ENCODE measurements at places on chromosomes 5 and 9.

DNA sequence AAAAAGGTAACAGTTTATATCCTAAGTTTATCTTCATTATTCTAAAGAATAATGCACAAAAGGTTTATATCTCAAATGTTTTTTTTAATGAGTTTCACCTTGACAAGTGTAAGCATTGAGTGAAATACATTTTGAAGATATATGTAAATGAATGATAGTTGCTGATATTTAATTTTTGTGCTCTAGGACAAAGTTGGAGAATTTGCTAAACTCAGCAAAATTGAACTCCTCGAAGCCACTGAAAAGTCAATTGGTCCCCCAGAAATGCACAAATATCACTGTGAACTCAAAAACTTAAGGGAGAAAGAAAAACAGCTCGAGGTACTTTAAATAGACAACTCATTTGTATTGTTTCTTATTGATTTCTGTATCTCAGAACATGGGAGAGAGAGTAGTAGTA lies 19.5 kb downstream of the SMC5 start:
- no peaks in the 10 kb centered on the region for H3K27me3 ChIP-seq
- H3K27ac ChIP-seq, result no peak overlapping the region
- DNase-seq, result no peak
- peaks cover 14% of the 10 kb centered on the region for H3K4me1 ChIP-seq

DNA sequence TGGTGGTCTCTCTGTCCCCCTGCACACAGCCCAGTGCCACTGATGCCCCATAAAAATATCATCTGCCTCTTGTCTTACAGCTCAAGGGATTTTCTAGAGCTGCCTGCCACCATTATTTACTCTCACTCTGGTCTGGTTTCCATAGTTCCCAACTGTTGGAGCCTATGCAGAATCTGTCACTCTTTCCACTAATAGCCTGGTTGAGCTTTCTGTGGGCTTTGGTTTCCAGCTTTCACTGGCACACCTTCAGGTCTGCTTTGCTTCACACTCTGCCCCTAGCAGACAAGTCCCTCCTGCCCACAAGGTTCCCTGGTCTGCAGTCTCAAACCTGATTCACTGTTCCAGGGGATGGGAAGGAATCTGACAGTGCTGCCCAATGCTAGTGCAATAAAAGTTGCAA lies 103.0 kb upstream of the FTMT start:
- H3K4me1 ChIP-seq, result no peaks in the 10 kb centered on the region
- no peak overlapping the region for H3K4me3 ChIP-seq
- H3K36me3 ChIP-seq, result no peaks in the 10 kb centered on the region
- H3K27me3 ChIP-seq, result no peaks in the 10 kb centered on the region

DNA sequence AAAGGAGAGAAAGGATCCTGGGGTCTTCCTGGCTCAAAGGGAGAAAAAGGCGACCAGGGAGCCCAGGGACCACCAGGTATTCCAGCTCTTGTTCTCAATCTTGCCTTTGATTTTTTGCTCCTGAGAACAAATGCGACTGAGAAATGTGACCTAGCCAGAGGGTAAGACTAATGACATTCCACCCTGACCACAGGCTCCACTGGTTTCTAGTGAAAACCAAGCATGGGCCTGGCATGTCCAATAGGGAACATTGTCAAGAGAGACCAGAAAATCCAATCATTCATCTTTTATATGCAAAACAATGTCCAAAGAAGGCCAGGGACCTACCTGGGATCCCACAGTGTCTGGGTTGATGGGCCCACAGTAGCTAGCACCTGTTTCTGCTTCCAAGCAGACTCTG lies 50.3 kb upstream of the TGFBR1 start:
- no peak for DNase-seq
- peaks cover 17% of the 10 kb centered on the region for H3K36me3 ChIP-seq
- H3K27ac ChIP-seq, result no peak overlapping the region

- no peaks in the 10 kb centered on the region for H3K4me1 ChIP-seq
- H3K27me3 ChIP-seq, result peaks cover 6% of the 10 kb centered on the region
- H3K4me3 ChIP-seq, result no peak within 1 kb of the TSS
- peaks cover 5% of the 10 kb centered on the region for H3K36me3 ChIP-seq
These were observed at the start of gene PCDHB16 for GRCh38 chr5:141182248-141182647. Gene PCDHB16, plus strand, starts transcription at chr5:141182387. Its CDS starts 173 bp downstream, at chr5:141182560.

- no peaks in the 10 kb centered on the region for H3K27me3 ChIP-seq
- H3K4me1 ChIP-seq, result no peaks in the 10 kb centered on the region
- no peaks in the 10 kb centered on the region for H3K36me3 ChIP-seq
- H3K27ac ChIP-seq, result no peak overlapping the region
- H3K4me3 ChIP-seq, result no peak overlapping the region
These were observed 248.2 kb downstream of the ACTL7B start for GRCh38 chr9:108607607-108608006.

- no peaks in the 10 kb centered on the region for H3K4me1 ChIP-seq
- no peaks in the 10 kb centered on the region for H3K36me3 ChIP-seq
- no peak overlapping the region for H3K27ac ChIP-seq
- no peak for DNase-seq
These were observed 432.6 kb downstream of the CDH18 start for GRCh38 chr5:19555436-19555835.

- H3K27ac ChIP-seq, result peak overlapping the region; percentile 61
- no peak for DNase-seq
- H3K36me3 ChIP-seq, result peaks cover 66% of the 10 kb centered on the region
- no peak overlapping the region for H3K4me3 ChIP-seq
- H3K4me1 ChIP-seq, result peaks cover 2% of the 10 kb centered on the region
These were observed 18.3 kb downstream of the PSAT1 start for GRCh38 chr9:78314953-78315870.

DNA sequence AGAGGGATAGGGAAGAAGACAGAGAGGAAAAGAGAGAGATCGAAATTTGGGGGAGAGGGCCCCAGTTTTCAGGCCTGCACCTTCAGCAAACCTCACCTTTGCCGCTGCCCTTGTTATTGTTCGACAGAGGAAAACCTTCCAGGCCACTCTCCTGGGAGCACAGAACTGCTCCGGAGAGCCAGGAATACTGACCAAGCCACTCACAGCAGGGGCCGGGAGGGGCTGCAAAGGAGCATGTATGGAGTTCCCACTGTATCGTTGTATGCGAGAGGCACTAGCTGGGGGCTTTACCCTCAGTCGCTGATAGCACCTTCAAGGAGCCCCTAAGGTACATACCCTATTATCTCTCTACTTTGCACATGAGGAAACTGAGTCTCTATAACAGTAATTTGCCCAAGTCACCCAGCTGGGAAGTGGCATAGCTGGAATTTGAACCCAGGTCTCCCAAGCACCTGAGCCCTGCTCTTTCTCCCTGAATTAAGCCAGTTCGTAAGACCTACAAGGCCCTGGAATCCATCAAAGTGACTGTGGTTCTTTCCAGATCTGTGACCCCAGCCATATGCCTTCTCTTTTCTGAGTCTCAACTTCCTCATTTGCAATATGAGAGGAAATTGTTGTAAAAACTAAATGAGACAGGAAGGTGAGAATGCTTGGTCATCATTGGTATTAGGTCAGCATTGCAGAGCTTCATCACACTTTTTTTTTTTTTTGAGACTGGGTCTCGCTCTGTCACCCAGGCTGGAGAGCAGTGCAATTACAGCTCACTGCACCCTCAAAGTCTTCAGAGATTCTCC lies 21.0 kb upstream of the FOXE1 start:
- no peak for DNase-seq
- no peaks in the 10 kb centered on the region for H3K36me3 ChIP-seq
- no peaks in the 10 kb centered on the region for H3K4me1 ChIP-seq
- no peak overlapping the region for H3K4me3 ChIP-seq
- H3K27me3 ChIP-seq, result peaks cover 39% of the 10 kb centered on the region
- H3K27ac ChIP-seq, result no peak overlapping the region

DNA sequence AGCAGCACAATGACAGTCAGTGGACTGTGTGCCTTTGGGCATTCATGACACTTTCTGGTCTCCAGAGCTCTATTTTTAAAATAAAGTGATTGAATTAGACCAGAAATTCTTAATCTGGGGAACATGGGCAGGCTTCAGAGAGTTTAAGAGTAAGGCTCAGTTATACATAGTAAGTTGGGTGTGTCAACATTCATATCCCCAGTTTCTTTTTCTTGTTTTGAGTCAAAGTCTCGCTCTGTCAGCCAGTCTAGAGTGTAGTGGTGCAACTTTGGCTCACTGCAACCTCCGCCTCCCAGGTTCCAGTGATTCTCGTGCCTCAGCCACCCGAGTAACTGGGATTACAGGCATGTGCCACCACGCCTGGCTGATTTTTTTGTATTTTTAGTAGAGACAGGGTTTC lies 13.7 kb upstream of the KIF4B start:
- no peak for DNase-seq
- no peaks in the 10 kb centered on the region for H3K36me3 ChIP-seq
- no peak overlapping the region for H3K4me3 ChIP-seq
- H3K27ac ChIP-seq, result no peak overlapping the region

DNA sequence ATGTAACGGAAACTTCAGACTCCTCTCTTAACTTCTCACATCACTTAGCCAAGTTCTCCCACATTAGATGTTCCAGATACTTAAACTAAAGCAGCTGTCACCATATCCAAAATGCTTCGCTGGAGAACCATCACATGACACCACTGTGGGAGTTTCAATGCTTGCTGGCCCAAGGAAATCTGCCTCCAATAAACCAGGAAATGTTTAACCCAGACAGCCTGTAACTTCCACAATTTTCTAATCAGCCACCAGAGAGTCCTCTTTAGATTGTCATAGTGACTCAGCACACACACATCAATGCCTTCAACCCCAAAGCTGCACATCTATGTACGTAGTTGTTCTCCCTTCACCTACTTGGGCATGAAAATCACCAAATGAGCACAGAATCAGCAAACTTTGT lies 118.7 kb downstream of the LPAR1 start:
- no peaks in the 10 kb centered on the region for H3K27me3 ChIP-seq
- H3K4me1 ChIP-seq, result no peaks in the 10 kb centered on the region
- no peak overlapping the region for H3K4me3 ChIP-seq
- no peak for DNase-seq

GRCh38 chr9:75369989-75370388 lies 281.7 kb downstream of the OSTF1 start:
- H3K36me3 ChIP-seq, result no peaks in the 10 kb centered on the region
- H3K4me1 ChIP-seq, result no peaks in the 10 kb centered on the region
- no peak for DNase-seq
- H3K27ac ChIP-seq, result no peak overlapping the region

DNA sequence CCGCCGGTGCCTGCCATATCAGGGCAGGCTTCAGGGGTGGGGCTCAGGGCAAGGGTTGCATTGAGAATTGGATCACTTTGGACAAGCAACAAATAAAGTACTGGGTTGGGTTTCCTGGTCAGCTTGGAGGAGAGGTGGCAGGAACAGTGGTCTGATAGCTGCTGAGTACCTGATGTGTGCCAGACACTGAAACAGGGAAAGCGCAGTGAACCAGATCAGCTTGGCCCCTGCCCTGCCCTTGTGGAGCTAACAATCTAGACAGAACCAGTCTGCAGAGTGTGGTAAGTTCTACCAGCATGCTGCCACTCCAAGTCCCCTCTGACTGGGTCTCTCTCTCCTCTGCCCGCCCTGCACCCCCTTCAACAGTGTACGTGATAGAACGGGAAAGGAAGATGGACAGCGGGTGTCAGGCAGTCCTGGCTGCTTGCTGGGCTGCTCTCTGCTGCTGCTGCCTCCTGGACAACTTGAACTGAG lies 53.4 kb downstream of the CYSTM1 start:
- H3K4me3 ChIP-seq, result no peak overlapping the region
- no peak for DNase-seq
- H3K4me1 ChIP-seq, result no peaks in the 10 kb centered on the region
- no peaks in the 10 kb centered on the region for H3K27me3 ChIP-seq
- H3K36me3 ChIP-seq, result no peaks in the 10 kb centered on the region

GRCh38 chr9:118575341-118576070 lies 793.7 kb downstream of the BRINP1 start:
- H3K4me1 ChIP-seq, result no peaks in the 10 kb centered on the region
- no peak for DNase-seq
- H3K36me3 ChIP-seq, result no peaks in the 10 kb centered on the region
- H3K4me3 ChIP-seq, result no peak overlapping the region

DNA sequence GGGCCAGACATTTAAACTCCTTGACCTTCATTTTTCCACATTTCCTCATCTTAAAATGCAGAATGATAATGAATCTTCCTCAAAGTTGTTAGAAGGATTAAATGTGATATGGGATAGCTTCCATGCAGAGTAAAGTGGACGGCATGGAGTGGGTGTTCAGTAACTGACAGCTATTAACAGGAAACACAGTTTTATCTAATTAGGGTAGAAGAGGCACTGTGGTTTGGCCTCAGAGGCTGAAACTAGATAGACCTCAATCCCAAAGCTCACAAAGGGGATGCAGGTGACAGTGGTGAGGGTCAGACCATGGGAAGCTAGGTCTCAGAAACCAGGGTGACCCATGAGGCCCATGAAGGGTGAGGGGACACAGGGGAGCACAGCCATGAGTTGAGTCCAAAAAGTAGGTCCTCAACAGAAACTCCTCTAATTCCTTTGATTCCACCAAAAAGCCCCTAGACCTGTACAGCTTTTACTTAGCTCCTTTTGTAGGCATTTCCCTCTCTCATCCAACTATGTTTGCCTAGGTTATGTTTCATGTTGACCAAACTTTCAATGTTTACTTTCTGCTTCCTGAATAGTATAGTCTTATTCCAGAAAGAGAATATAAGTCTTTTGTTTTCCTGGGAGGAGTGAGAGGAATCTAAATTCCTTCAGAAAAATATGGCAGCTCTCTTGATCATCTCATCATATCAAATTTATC lies 27.9 kb upstream of the GLDC start:
- no peak overlapping the region for H3K27ac ChIP-seq
- no peak overlapping the region for H3K4me3 ChIP-seq
- H3K36me3 ChIP-seq, result no peaks in the 10 kb centered on the region
- H3K27me3 ChIP-seq, result no peaks in the 10 kb centered on the region

GRCh38 chr9:115098226-115098965 lies 19.6 kb downstream of the TNC start:
- no peak for DNase-seq
- H3K4me3 ChIP-seq, result no peak overlapping the region
- peaks cover 14% of the 10 kb centered on the region for H3K27me3 ChIP-seq
- no peak overlapping the region for H3K27ac ChIP-seq
- no peaks in the 10 kb centered on the region for H3K36me3 ChIP-seq
- H3K4me1 ChIP-seq, result no peaks in the 10 kb centered on the region

DNA sequence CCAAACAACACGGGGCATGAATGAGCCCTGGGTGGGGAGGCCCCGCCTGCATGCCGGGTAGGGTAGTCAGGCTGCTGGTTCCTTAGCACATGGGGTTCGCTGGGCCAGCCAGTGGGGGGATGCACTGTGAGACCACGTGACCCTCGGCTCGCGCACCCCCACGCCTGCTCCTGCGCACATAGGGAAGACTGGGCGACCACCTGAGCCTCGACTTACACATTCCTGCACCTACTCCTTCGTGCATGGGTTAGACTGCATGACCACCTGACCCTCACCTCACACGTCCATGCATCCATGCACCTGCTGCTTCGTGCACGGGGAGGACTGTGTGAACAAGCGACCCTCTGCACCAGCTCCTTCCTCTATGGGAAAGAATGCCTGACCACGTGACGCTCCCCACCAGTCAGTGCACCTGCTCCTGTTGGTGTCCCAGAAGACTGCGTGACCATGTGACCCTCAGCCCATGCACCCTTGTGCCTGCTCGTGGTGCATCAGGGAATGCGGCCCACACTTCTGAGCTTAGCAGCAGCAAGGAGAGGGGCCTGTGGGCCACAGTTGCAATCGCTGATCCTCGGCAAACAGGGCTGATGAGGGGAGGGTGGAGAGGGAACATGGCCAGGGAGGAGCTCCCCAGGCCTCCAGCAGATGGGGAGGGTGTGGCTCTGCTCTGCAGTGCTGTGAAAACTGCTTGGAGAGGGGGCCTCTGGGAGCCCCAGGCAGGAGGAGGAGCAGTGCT lies 18.1 kb downstream of the LPCAT1 start:
- no peak overlapping the region for H3K4me3 ChIP-seq
- H3K4me1 ChIP-seq, result peaks cover 18% of the 10 kb centered on the region
- DNase-seq, result no peak
- H3K27ac ChIP-seq, result no peak overlapping the region

- H3K27ac ChIP-seq, result no peak overlapping the region
- no peaks in the 10 kb centered on the region for H3K36me3 ChIP-seq
- no peak overlapping the region for H3K4me3 ChIP-seq
These were observed 388.0 kb upstream of the TUSC1 start for GRCh38 chr9:26066237-26066636.
